ENCODE measurements at places on chromosomes 6 and 20.

GRCh38 chr6:13260831-13261230 is 67.5 kb downstream of the TBC1D7 start:
- no peak for DNase-seq

DNA sequence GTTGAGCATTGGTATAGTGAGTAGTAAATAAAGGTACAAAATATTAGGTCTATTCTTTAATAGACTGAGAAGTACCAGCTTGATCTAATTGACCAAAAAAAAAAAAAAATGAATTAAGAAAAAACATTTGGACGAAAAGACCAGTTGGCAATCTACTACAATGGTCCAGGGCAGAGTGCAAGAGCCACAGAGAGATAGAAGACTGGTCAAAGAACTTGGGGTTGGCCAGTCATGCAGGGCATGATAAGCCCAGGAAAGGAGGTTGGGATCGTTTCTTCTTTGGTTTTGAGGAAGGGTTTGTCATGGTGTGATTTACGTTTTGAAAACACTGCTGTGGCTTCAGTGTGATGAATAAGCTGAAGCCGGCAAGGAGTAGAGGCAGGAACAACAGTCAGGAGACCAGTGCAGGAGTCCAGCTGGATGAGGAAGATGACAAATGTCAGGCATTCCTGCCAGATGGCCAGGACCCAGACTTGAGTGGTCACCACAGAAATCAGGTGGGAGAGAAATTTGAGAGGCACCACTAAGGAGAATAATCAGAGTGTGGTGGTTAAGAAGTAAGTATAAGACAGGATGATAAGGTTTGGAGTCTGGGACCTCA is 14.0 kb downstream of the SMLR1 start:
- no peak for DNase-seq

- peak; percentile 54 for DNase-seq
Observed at GRCh38 chr6:143677891-143678791, at the start of gene PHACTR2. TSS of gene PHACTR2 (plus strand) at chr6:143677965. CDS start at chr6:143678164, 199 bp downstream.

GRCh38 chr6:42038163-42038562 is 12.2 kb upstream of the TAF8 start:
- no peak for DNase-seq

DNA sequence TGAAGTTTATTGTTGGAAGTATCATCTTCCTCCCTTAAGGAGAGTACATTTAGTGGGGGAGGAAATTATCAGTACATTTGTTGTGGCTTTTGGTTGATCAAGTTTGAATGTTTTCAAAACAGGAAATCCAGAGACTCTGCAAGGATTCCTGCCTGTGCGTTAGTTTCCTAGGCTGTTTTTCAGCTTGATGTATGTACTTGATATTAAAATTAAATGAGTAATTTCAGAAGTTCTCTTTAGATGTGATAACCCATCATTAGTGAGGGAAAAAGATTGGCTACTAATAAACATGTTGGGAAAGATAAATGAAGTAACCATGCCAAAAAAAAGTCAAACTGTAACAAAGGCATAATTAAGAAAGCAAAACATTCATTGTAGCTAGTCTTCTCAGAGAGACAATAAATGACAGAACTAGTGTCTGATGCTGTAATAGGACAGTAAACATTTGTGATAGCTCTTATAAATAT is 88.0 kb upstream of the TULP1 start:
- DNase-seq, result peak; percentile 28

DNA sequence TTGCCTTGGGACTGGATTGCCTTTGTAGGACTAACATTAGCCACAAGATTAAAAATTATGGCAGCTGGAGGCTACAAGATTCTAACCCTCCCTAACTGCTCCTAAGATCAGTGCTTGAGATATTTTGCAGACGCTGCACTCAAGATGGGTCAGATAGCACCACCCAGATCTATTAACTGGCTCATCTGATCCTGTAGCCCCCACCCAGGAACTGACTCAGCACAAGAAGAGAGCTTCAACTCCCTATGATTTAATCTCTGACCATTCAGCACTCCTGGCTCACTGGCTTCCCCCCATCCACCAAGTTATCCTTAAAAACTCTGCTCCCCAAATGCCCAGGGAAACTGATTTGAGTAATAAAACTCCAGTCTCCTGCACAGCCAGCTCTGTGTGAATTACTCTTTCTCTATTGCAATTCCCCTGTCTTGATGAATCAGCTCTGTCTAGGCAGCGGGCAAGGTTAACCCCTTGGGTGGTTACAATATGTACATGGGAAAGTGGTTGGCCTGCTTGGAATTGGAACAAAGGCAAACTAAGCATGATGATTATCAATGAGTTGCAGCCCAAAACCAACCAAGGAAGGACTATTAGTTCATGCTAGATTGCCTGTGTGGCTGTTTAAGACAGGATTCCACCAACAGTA is 111.3 kb downstream of the OR2B2 start:
- peak; percentile 51 for DNase-seq

- DNase-seq, result peak; percentile 68
Observed at GRCh38 chr20:5557123-5557522, 193.1 kb upstream of the SHLD1 start.

DNA sequence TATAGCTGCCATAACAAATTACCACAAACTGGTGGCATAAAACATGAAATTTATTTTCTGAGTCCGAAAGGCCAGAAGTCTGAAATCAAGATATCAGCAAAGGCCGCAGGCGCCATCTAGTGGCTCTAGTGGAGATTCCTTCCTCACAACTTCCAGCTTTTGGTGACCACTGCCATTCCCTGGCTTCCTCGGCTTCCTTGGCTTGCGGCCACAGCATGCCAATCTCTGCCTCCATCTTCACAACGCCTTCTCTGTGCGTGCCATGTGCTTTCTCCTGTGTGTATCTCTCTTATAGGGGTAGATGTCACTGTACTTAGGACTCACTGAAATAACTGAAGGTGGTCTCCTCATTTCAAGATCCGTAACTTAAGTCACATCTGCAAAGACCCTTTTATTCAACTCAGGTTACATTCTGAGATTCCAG is 5.4 kb upstream of the PLAGL1 start:
- DNase-seq, result peak; percentile 78

DNA sequence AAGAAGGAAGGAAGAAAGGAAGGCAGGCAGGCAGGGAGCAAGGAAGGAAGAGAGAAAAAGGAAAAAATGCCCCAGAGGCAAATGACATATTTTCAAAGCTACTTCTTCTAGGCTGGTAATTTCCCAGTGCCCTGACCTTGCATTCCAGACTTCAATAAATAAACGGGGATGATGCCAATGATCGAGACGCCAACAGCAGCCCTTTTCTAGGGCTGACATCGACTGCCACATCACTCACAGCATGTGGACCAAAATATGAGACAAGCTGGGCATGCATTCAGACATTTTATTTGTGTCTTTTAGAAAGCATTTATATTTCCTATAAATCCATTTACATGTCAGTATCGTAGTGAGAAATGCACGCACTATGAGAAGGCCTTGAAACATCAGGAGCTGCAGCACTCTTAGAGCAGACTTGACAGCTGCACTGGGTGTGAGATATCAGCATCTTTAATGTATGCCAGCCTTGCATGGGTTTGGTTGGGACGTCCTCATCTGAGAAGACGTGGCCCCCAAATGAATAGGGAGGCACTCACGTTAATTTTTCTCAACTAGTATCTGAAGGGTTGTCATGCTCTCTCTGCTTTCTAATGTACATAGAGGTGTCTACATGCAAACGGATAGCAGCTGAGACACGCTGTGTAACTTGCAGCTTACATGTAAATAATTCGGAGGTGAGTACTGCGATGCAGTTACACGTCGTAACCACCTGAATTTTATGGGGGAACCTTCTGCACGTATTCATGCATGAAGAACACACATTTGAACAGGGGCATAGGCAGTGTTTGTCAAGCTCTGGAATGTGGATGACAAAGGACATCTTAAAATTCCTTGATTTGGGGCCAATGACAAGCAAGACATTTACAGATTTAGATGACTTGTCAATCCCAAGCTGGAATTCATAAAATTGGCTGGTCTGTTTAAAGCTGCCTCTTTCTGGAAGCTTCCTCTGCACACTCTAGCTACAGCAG is 149.1 kb upstream of the AGPAT4 start:
- no peak for DNase-seq

All from NB4 (cell line).